ENCODE measurements at places on chromosomes 7 and 10.

DNA sequence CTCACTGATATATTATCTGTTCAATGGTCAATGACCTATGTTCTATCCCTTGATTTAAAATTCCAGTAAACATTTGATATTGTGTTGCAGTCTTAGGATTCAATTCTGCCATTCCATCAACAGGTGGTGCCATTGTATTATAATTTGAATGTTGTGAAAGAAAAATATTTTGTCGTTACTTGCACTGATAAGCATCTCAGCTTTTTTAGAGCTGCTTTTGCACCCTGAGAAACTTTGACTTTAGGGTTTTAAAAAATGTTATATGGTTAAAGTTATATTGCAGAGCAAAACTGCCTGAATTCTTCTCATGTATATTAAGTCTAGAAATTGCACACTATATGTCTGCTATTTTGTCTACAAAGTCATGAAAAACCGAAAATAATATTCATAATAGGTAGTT lies 18.8 kb upstream of the MINDY3 start:
- no peak for DNase-seq

GRCh38 chr10:20173046-20173445 lies 356.8 kb downstream of the PLXDC2 start:
- DNase-seq: no peak

- DNase-seq: no peak
These were observed 4.7 kb upstream of the ZYX start for GRCh38 chr7:143376396-143376795.

DNA sequence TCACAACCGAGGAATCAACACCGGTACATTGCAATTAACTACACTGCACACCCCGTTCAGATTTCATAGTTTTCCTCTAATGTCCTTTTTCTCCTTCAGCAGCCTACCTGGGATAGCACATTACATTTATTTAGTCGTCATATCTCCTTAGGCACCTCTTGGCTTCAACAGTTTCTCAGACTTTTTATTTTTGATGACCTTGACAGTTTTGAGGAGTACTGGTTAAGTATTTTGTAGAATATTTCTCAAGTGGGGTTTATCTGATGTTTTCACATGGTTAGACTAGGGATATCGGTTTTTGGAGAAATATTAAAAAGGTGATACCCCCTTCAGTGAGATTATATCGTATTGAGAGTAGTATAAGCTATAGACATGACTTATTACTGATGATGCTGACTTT lies 87.0 kb upstream of the GLCCI1 start:
- no peak for DNase-seq

DNA sequence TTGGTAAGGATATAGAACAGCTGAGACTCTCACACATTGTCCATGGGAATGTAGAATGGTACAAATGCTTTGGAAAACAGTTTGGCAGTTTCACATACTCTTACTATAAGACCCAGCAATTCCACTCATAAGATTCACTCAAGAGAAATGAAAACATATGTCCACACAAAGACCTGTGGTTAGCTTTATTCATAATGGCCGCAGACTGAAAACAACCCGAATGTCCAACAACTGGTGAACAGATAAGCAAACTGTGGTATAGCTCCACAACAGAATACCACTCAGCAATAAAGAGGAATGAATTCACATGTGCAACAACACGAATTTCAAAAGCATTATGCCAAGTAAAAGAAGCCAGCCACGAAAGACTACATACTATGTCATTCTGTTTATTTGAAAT lies 33.5 kb upstream of the CUL1 start:
- no peak for DNase-seq

DNA sequence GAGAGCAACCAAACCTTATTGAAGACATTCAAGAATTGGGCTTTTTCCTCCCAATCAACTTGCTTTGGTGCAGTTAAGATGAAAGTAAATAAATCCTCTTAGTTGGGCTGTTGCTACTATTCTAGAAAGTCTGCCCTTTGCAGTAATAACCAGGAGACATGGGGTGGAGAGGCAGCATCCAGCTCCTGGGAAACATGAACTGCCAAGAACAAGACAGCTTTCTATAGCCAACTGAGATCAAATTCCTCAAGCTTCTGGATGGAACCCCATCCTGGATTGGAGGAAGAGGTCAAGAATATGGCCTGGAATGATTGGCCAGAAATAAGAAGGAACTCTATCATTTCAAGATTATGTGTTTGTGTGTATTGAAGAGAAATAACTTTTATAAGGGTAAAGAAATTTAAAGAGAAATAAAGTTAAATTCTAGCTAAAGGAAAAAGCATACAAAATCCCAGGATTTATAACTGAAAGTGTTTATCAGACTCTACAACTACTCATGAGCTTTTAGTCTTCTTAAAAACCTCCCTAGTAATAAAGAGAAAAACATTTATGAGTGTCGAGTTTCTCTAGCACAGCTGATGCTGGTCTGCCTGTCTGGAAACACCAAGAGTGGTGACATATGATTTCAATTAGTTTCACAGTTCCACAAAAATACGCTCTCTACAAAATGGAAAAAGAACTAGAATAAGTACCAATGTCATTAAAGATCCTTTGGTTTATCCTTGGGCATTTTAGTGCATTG lies 70.1 kb upstream of the COL1A2 start:
- no peak for DNase-seq

- no peak for DNase-seq
These were observed 24.3 kb downstream of the CDH23 start for GRCh38 chr10:71421075-71421434.

DNA sequence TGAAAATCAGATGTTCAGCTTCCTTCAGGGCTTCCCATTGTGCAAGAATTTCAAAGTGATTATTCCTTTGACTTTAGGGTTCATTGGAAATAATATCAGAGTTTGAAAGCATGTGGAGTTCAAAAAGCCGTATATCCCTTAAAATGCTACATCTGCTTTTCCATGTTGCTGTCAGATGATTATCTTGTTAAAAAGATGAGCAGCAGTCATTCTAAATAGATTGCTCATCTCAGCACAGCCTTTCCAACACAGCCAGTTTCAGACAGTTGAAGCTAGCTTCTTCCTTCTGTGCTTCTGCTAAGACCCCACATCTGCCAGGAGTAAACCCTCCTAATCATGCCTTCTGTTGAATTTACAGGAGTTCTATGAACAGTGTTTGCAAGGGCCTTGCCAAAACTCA lies 204.4 kb upstream of the PTER start:
- no peak for DNase-seq

DNA sequence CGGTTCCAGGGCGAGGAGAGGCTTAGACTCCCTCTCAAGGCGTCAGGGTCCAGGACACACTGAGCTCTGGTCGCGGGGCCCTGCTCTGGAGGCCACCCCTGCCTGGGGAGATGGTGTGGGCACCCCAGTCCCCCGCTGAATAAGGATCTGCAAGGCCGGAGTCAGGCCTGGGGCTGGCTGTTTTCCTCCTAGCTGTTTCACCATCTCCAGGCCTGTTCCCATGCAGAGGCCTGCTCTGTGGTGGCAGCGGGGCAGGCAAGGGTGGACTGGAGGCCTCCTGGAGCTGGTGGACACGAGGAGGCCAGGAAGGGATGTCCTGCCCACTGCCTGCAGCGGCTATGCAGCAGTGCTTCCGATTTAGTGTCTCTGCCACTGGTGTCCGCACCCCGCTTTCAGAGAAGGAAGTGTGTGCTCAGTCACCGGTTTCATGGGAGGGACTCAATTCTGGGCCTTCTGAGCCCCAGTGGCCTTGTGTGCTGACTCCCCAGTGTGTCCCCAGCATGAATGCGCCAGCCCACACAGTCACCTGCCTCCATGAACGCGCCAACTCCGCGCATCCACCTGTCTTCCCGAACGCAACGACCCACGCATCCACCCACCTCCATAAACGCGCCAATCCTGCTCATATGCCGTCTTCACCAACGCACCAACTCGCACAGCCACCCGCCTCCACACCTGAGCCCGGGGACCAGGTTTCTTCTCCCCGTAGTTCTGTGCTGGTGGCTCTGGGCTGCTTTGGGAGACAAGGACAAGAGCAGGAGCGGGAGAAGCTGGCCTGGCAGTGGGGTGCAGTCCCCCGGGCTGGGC lies 14.5 kb upstream of the GPR146 start:
- DNase-seq: no peak

DNA sequence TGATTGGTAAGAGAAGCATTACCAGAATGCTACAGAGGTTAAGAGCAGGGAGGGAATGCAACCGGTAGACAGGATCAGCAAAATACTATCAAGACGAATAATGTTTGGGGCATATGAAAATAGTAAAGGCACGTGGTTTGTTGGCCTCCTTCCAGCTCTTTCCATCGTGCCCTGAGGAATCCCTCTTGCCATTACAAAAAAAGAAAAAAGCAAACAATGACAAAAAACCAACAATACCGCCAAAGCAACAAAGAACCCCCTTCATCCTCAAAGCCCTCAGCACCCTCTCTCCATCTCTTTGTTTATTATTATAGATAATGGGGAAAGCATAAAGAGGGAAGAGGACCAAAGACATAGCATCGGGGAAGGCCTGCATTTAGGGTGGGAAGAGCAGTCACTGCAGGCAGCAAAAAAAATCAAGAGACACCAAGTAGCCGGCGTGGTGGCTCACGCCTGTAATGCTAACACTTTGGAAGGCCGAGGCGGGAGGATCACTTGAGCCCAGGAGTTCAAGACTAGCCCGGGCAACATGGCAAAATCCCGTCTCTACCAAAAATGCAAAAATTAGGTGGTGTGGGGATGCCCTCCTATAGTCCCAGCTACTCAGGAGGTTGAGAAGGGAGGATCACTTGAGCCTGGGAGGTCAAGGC lies 78.0 kb downstream of the HIP1 start:
- no peak for DNase-seq

GRCh38 chr7:77216181-77216845 lies 16.7 kb upstream of the FGL2 start:
- no peak for DNase-seq

DNA sequence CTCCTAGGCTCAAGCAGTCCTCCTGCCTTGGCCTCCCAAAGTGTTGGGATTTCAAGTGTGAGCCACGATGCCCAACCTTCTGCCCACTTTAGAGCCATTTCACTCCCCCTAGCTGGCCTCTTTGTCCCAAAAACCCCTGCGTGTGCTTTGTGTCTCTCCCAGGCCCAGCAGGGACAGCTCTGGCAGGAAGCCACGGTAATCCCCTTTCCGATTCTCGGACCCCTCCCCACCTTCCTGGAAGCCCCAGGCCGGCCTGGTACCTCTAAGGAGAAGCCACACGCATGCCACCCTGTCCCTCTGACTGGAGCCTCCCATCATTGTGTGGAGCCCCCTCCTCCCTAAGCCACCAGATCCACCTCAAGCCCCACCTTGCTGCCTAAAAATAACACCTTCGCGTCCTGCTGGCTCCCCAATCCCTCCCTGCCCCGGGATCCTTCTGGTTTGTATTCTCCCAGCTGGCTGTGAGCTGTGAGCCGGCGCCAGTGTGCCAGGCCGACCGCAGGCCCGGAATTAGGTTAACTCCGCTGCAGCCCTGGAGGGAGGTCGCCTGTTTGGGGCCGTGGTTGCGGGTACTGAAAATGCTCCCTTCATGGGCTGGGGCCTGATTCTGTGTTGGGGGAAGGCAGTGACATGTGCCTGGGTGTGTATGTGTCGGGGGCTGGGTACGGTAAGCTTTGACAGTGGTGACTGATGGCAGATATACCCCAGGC lies 16.4 kb upstream of the SRRM3 start:
- no peak for DNase-seq

- DNase-seq: no peak
These were observed 8.2 kb upstream of the PTTG1IP2 start for GRCh38 chr7:90461219-90461618.

DNA sequence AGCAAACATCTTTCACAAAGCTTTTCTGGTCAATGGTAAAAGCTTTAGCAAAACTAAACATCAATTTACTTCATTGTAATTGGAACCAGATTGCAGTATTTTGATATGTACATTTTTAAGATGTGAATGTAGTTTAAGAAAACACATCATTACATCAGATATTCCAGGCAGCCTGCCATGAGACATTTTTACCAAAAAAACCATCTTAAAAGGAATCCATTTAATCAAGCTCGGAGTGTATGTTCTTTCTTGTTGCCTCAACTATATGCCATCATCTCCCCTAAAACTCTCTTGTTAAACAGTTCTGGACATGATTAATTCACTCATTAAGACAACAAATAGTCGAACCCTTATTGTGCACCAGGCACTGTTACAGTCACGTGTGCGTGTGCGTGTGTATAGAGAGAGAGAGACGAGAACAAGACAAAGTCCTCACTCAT lies 97.5 kb downstream of the UBE2H start:
- DNase-seq: no peak

DNA sequence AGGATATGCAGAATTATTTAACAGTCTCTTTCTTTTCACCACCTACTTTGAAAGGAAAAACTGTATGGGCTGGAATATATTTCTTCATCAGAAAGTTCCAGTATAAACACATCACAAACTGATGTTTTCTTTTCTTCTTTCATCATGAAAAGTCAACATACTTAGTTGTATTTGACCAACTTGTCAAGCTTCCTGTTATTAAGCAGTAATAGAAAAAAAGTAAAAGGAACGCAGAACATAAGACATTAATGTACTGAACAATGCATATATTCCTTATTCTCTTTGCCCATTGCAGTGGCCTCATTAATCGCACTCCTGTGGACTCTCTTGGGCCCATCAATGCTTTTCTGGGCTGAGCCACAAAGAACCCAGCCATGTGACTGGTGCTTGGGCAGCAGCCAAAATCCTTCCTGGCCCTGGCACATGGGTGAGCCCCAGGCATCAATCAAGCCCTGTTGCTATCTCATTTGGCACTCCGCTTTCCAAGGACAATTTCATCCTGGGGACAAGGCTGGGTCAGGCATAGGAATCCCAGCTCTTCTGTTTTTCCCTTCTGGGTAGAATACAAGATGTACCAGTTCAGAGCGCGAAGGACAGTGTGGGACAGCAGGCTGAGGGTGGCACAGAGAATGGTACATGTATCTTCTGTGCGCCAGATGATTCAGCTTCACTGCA lies 42.3 kb downstream of the RHOBTB1 start:
- no peak for DNase-seq

DNA sequence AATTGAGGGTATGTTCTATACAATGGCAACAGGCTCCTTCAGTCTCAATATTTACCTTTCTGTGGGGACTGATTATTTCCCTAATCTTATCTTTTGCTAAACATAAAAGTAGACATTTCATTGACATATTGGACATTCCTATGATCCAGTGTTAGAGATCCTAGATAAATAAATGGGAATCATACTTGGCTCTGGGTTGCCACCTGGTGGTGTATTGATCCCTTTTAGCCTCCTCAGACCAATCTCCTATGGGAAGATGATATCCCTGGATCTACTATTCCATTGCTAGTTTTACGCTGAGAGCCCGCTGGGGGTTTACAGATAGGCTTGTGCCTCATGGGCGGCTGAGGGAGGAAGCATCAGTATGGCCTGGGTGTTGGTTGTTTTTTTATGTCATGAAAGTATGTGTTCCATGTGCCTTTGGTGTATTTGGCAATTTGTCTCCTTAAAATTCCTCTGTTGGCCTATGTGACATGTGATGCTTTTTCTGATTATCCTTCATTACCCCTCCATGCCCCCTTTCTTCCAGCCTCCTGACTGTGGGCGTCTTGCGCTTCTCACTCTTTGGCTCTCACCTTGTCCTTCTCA lies 18.8 kb downstream of the CELF2 start:
- DNase-seq: no peak

Data from T follicular helper cell (primary cell).